ENCODE measurements at places on chromosomes 1 and 21. TPM values are rescaled to one million over a fixed set of nuclear protein-coding genes. Genes with fewer than 3 reads are reported as not detected.
A peak's percentile ranks its signal among the peaks of the same experiment; 100 is the strongest.

GRCh38 chr21:37001441-37001840 lies 5.1 kb upstream of the RIPPLY3 start:
- peak overlapping the region; percentile 97 for H3K27ac ChIP-seq
- no peak overlapping the region for H3K4me3 ChIP-seq
- no peaks in the 10 kb centered on the region for H3K36me3 ChIP-seq

DNA sequence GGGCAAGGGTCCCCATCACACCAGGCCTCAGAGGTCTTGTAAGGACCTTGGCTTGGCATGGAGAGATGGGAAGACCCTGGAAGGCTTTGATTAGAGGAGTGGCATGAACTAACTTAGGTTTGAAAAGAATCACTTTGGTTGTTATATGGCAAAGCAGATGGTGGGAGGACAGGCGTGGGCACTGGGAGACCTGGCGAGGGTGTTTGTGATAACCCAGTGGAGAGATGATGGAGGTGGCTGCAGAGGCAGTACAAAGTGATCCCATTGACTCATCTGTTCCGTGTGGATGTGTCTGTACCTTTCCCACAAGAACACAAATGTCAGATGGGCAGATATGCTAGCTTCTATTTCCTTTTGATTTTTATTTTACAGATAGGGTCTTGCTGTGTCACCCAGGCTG lies 168.3 kb downstream of the SLC35F3 start:
- DNase-seq = no peak
- H3K4me1 ChIP-seq = no peaks in the 10 kb centered on the region
- no peaks in the 10 kb centered on the region for H3K27me3 ChIP-seq
- H3K4me3 ChIP-seq = no peak overlapping the region

- peaks cover 7% of the 10 kb centered on the region for H3K4me1 ChIP-seq
- no peak for DNase-seq
- H3K4me3 ChIP-seq = no peak overlapping the region
- peak overlapping the region; percentile 85 for H3K27ac ChIP-seq
- peaks cover 42% of the 10 kb centered on the region for H3K36me3 ChIP-seq
- peaks cover 14% of the 10 kb centered on the region for H3K27me3 ChIP-seq
These were observed 83.3 kb downstream of the MPZL1 start for GRCh38 chr1:167805041-167805556.

GRCh38 chr1:54936791-54937190 lies 43.6 kb upstream of the TMEM61 start:
- no peak overlapping the region for H3K27ac ChIP-seq
- H3K36me3 ChIP-seq = peaks cover 4% of the 10 kb centered on the region
- peaks cover 3% of the 10 kb centered on the region for H3K27me3 ChIP-seq

- no peak for DNase-seq
- H3K27me3 ChIP-seq = peaks cover 4% of the 10 kb centered on the region
- peaks cover 4% of the 10 kb centered on the region for H3K4me1 ChIP-seq
- H3K36me3 ChIP-seq = no peaks in the 10 kb centered on the region
These were observed 81.8 kb downstream of the PHTF1 start for GRCh38 chr1:113677250-113678158.

DNA sequence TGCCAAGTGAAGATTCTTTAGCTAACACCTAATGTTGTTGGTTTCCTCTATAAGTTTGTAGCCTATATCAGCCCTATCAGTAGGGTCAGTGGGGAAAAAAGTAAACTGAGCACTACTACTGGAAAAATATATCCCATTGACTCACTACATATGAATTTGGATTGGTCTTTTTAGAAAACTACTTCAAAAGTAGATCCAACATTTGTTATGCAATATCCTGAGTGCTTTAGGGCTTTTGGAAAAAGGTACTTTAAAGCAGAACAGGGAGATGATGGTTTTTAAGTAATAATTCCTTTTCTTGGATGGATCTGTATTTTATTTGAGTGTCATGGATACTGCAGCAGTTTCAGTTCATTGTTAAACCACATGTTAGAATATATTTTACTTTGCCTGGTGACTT lies 7.1 kb downstream of the C1orf21 start:
- H3K27me3 ChIP-seq = peaks cover 1% of the 10 kb centered on the region
- H3K4me1 ChIP-seq = no peaks in the 10 kb centered on the region
- DNase-seq = no peak
- no peak overlapping the region for H3K27ac ChIP-seq
- no peaks in the 10 kb centered on the region for H3K36me3 ChIP-seq

- peaks cover 6% of the 10 kb centered on the region for H3K27me3 ChIP-seq
- no peaks in the 10 kb centered on the region for H3K36me3 ChIP-seq
- no peak within 1 kb of the TSS for H3K4me3 ChIP-seq
- no peaks in the 10 kb centered on the region for H3K4me1 ChIP-seq
- no peak for DNase-seq
- H3K27ac ChIP-seq = no peak within 1 kb of the TSS
These were observed at the start of gene BECN2 for GRCh38 chr1:241957692-241958494. Gene BECN2 (plus strand): TSS chr1:241957767. CDS start chr1:241957767, 0 bp downstream.

DNA sequence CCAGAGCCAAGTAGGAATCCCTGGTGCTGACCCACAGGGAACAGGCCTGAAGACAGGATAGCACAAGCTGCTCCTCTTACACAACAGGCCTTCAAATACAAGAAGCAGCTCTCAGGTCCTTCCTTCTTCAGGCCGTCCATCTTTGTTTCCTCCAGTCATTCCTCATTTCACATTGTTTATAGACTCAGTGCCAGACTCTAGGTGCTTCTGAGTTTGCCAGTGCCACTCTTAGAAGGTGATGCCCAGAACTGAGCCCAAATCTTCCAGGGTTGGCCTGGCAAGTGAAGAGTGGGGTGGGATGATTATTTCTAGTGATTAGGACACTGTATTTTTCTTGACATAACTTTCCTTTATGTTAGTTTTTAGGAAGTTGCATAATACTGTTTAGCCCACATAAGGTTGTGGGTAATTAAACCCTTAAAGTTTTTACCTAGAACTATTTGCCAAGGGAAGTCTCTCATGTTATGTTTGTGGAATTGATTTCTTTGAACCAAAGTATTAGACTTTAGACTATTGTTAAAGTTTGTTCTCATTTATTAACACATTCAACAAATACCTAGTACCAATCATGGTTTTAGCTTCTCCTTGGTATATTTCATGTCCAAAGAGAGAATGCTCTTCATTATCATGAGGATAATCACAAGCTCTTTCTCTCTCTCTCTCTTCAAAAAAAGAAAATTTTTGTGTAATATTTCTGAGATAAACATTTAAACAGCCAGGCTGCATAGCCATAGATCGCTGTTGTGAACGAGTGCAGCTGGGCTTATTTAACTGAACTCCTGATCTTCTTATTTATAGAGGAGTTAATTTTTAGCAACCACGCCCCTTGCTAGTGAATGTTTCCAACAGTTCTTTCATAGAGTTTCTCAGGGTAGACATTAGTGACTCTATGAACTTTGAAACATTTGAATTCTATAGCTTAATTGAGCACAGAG lies 47.7 kb downstream of the PGM1 start:
- peaks cover 7% of the 10 kb centered on the region for H3K4me1 ChIP-seq
- H3K27ac ChIP-seq = no peak overlapping the region
- H3K36me3 ChIP-seq = peaks cover 3% of the 10 kb centered on the region
- H3K27me3 ChIP-seq = peaks cover 4% of the 10 kb centered on the region
- DNase-seq = no peak

GRCh38 chr1:53278298-53278725 lies 40.0 kb upstream of the MAGOH start:
- H3K36me3 ChIP-seq = peaks cover 4% of the 10 kb centered on the region
- DNase-seq = peak; percentile 71
- peaks cover 5% of the 10 kb centered on the region for H3K27me3 ChIP-seq
- H3K27ac ChIP-seq = no peak overlapping the region

GRCh38 chr1:65055747-65056146 lies 89.4 kb upstream of the JAK1 start:
- DNase-seq = no peak
- H3K4me1 ChIP-seq = no peaks in the 10 kb centered on the region
- peaks cover 3% of the 10 kb centered on the region for H3K36me3 ChIP-seq
- no peak overlapping the region for H3K27ac ChIP-seq
- H3K4me3 ChIP-seq = no peak overlapping the region
- peaks cover 1% of the 10 kb centered on the region for H3K27me3 ChIP-seq

DNA sequence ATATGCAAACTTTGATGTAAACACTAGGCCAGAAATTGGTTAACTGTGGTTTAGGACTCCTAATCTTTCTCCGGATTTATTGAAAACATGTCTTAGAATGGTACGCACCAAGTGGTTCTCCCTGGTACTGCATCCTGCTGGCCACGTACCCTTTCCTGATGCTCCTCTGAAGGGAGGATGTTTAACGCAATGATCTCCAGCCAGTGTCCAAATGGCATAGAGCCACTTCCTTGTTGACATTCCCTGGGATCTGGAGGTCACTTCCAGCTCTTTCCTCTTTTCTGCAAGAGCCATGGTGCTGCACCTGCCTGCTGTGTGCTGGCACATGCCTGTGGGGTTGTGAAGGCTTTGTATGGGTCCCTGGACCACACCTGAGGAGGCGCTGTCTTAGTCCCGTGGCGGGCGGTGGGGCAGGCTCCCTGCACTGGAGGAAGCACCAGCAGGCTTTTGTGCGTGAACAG lies 53.9 kb downstream of the GALNT2 start:
- peaks cover 7% of the 10 kb centered on the region for H3K36me3 ChIP-seq
- H3K27me3 ChIP-seq = peaks cover under 1% of the 10 kb centered on the region
- peak; percentile 50 for DNase-seq
- H3K27ac ChIP-seq = no peak overlapping the region

DNA sequence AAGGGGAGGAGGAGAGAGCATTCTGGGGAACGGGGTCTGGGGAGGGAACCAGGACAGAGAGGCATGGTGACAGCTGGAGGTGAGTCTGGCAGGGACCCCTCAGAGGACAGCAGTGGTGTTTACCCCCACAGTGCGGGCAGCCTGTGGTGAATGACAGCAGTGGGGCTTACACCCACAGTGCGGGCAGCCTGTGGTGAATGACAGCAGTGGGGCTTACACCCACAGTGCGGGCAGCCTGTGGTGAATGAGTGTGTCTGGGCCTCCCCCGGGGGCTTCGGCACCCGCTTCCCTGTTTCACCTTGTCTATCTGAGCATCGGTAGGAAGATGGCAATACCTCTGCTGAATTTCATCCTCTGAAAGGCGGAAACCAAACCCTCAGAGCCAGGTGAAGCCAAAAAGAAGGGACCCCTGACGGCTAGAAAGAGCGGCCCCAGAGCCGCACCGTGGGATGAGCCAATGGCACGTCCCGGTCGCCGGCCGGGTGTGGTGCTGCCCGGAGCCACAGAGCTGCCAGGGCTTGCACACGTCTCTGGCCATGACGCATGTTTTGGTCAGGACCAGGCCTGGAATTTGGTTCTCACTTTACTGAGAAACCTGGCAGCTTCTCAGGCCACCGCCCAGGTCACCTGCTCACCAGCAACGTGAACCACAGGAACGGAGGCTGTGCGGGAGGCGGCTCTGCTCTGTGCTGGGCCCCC lies 54.1 kb downstream of the SIK1 start:
- H3K27ac ChIP-seq = no peak overlapping the region
- H3K36me3 ChIP-seq = no peaks in the 10 kb centered on the region
- H3K4me3 ChIP-seq = no peak overlapping the region
- H3K4me1 ChIP-seq = no peaks in the 10 kb centered on the region

DNA sequence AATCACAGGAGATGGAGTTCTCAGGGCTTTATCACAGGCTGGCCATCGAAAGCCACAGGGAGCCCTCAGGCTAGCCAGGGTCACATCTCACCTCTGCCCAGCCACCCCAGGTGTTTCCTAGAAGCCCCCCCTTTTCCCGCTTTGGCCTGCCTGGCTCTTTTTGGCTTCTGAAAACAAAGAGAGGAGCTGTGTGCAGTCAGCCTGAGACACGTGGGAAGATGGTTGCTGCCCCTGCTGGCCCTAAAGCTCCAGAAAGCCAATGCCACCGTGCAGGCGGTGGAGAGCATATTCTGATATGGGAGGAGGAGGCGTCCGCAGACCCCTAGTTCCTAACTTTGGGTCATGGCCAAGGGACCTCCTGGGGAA lies 18.7 kb upstream of the LBR start:
- H3K27me3 ChIP-seq = peaks cover 4% of the 10 kb centered on the region
- no peak overlapping the region for H3K27ac ChIP-seq
- no peak for DNase-seq
- H3K4me1 ChIP-seq = peaks cover 27% of the 10 kb centered on the region
- H3K36me3 ChIP-seq = no peaks in the 10 kb centered on the region
- H3K4me3 ChIP-seq = no peak overlapping the region

DNA sequence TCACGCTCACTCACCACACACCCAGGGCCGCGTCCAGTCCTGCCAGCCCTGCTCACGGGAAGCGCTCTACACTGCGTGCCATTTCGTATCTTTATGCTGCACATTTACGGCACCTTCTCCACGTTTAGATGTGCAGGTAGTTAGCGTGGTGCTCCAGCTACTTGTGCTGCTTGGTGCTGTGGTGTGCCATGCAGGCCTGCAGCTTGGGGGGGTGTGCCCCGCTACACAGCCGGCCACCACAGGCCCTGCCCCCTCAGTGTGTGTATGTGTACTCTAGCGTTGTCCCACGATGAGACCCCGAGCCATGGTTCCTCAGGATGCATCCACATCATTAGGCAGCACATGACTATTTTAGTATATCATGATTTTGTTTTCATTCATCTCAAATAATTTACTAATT lies 38.3 kb downstream of the SNAP47 start:
- H3K4me3 ChIP-seq = no peak overlapping the region
- no peaks in the 10 kb centered on the region for H3K4me1 ChIP-seq
- no peak for DNase-seq
- no peaks in the 10 kb centered on the region for H3K27me3 ChIP-seq

- no peaks in the 10 kb centered on the region for H3K4me1 ChIP-seq
- H3K27ac ChIP-seq = no peak overlapping the region
- H3K4me3 ChIP-seq = no peak overlapping the region
- peaks cover 3% of the 10 kb centered on the region for H3K27me3 ChIP-seq
- DNase-seq = no peak
- H3K36me3 ChIP-seq = no peaks in the 10 kb centered on the region
These were observed 548.8 kb downstream of the PTPRU start for GRCh38 chr1:29785137-29785527.

DNA sequence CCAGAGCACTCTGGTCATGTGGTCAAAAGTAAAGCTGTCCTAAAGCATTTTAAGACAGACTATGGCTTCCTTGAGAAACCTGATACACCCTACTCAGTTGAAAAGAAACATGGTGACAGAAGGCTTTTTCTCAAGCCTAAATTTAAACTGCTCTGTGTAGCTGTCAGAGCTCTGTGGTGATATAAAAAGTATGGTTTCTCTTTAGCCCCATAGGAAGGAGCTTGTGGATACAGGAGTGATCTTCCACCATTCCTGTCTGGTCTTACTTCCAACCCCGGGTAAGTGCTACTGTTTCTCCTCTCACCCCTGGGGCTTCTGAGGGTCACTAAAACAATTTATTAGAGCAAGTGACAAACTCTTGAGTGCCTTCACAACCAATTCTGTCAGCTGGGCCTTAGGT lies 8.5 kb downstream of the TP53BP2 start:
- H3K27me3 ChIP-seq = no peaks in the 10 kb centered on the region
- H3K36me3 ChIP-seq = no peaks in the 10 kb centered on the region
- peaks cover 20% of the 10 kb centered on the region for H3K4me1 ChIP-seq
- H3K4me3 ChIP-seq = no peak overlapping the region
- H3K27ac ChIP-seq = no peak overlapping the region
- DNase-seq = no peak

Gene NGF
- 0.69 TPM for total RNA-seq

Gene WNT4
- 0.77 TPM for total RNA-seq

Gene PRKAA2
- total RNA-seq = 2.4 TPM

Gene SDCCAG8
- total RNA-seq = 41.9 TPM

Gene ESPN
- total RNA-seq = 0.36 TPM

Gene RHD
- 0.38 TPM for total RNA-seq
